D721Med (cell line): ENCODE measurements at places on chromosomes 2 and 18.

DNA sequence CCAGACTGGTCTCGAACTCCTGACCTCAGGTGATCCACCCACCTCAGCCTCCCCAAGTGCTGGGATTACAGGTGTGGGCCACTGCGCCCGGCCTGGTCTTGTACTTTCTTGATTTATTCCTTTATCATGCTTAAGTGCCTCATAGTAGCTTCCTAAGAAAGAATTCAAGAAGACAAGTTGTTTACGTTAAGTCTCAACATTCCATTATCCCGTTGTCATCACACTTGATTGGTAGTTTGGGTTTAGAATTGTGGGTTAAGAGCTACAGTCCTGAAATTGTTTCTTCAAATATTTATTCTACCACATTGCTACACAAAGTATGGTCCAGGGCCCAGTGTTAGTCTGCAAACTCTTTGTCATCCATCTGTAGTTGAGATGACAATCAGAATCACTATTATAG, 194.0 kb downstream of the VWC2L start:
- DNase-seq = no peak

DNA sequence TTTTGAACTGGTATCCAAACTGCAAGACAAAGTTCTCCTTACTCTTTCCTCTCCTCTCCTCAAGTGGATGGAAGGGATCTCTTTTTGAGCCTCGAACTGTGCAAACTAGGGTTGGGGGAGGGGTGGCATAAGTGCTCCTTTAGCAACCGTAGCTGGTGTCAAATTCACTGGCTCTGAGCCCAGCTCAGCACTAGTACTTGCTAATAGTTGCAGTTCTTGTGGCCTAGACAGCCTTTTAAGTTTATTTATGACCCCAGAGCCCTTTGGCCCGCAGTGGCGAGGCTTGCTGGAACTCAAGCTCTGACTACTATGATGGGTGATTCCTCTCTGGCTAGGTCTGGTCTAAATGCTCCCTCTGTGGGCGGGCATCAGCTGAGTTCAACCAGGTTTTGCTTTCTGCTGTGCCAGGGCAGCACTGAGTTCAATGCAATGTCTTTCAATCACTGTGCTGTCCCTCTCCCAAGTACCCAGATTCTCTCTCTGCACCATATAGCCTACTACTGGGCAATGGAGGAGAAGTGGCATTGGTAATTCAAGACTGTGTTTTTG, 528.4 kb upstream of the SYT4 start:
- no peak for DNase-seq

DNA sequence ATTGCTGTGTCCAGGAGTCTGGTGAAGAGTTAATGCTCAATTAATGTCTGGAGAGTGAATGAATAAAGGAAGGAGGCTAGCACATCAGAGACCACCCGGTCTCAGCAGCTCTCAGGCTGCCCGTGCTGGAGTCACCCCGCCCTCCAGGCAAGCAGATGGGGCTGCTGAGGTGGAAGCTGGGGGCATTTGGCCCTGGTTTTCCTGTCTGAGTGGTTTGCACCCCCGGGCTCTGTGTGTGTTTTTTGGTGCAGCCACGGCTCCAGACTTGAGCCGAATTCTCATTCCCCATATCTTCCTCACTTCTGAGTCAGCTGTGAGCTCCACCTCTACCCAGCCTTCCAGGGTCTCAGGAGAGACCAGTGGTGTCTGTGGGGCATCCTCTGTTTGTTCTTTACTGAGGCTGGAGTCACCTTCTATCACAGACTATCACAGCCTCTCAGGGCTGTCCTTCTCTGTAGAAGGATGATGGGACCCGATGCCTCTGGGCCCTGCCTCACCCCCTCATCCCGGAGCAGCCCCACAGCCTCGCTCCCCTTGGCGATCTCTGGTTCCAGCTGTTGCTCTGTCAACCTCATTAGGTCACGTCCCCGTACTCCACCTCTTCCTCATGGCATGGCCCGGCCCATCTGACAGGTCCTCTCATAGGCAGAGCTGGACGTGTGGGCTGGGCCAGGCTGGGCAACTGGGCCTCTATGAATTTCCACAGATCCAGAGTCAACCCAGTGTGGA, 60.8 kb downstream of the HS1BP3 start:
- DNase-seq = no peak

- DNase-seq = no peak
Observed at GRCh38 chr18:50282521-50283335, 1.4 kb upstream of the MBD1 start.

DNA sequence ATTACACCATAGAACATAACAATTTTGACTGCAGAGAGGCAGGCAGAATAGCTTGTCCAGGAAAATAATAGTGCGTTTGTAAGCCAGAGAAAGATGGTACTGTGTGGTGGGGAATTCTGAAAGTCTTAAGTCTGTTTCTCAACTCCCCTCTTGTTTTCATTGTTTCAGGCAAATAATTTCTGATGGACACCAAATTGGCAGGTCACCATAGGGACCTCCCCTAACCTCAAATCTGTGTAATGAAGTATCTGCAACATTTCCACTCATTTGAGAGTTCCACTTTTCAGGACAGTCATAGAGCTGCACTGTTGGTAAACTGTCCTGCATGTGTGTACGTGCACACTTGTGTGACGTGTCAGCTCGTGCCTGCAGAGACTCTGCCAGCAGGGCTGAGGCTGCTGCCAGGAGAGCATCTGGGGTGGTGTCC, 195.6 kb downstream of the AGAP1 start:
- DNase-seq = no peak

- no peak for DNase-seq
Observed at GRCh38 chr2:231412618-231412963, 17.1 kb downstream of the B3GNT7 start.
